ENCODE measurements at places on chromosomes 3 and 15.

DNA sequence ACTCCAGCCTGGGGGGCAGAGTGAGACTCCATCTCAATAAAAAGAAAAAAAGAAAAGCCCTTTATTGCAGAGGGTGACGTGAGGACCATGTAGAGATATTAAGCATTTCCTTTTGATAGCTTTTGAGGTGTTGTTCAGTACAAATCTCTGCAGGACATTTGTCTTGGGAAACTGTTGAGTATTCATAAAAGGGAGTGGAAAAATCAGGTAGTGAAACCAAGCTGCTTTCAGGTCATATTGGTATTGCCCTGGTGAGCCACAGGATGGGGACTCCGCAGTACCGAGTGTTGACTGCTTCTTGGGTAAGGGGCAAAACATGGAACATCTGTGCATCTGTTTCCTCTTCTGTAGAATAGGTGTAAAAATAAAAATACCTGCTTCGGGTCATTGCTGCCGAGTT lies 9.9 kb downstream of the ITPR1 start:
- DNase-seq = no peak

DNA sequence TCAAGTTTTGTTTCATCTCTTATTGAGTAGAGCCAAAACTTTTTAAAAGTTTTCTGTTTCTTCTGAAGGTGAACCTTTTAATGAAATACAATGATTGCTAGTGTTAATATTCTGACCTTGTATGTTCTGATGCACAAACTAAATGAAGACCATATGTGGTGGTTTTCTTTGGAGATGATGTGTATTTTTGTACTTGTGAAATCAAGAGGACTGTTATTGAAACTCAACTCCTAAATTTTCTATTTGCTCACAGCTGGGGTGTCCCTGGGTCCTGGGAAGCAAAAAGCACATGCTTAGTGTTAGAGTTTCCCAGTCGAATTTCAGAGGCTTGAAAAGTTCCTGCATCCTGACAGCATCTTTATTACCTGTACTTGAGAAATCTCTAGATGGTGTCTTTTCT lies 1185.8 kb upstream of the ALCAM start:
- DNase-seq = no peak

GRCh38 chr3:86605166-86605565 lies 385.8 kb downstream of the VGLL3 start:
- no peak for DNase-seq

GRCh38 chr15:52069559-52069958 lies 43.0 kb downstream of the BCL2L10 start:
- DNase-seq = no peak

DNA sequence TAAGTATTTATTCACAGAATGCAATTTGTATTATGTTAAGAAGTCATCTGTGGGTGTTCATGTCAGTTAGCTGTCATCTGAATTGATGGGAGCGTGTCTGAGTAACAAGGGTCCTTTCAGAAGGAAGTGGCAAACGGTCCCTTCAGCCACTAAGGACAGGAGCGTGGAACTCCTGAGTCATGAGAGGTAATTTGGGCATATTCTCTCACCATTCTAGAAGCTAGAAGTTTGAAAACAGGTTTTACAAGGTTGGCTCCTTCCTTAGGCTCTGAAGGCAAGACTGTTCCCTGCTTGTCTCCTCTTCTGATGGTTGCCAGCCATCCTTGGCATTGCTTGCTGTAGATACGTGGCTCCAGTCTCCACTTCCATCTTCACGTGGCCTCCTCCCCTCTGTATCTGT lies 19.7 kb downstream of the ABHD2 start:
- DNase-seq = no peak

DNA sequence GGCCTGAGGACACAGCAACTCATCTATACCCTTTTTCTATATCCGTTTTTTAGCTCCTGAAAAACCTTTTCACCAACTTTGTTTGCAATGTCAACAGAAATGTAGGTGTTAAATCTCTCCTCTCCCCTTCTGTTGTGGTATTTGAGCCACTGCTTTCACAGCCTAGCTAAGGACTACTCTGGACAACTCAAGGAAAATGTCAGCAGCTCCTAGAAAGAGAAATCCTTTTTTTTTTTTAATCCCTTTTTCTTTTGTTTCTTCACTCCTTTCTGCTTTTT lies 176.6 kb downstream of the KLHL25 start:
- no peak for DNase-seq

GRCh38 chr15:27094235-27094634 lies 123.3 kb downstream of the GABRG3 start:
- peak; percentile 49 for DNase-seq

GRCh38 chr15:90674476-90674875 lies 42.7 kb upstream of the BLM start:
- peak; percentile 33 for DNase-seq

- no peak for DNase-seq
Measured at GRCh38 chr3:37968813-37969595, 21.6 kb upstream of the VILL start.

DNA sequence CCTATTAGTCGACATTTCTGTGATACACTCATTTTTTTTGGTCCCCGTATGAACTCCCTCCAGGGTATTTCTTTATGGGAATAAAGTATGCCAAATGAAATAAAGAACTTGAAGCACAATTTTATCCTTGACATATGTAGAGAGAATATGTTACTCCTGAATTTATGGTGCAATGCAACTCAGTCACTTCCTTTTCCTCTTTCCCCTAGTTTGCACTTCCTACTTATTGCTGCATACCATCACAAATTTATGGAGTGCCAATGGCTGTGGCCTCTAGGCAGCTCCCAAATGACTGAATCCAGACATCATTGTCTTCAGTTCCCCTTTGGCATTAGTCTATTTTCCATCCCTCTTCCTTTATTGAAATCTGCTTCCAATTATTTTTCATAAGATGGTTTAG lies 403.5 kb downstream of the FHIT start:
- no peak for DNase-seq

DNA sequence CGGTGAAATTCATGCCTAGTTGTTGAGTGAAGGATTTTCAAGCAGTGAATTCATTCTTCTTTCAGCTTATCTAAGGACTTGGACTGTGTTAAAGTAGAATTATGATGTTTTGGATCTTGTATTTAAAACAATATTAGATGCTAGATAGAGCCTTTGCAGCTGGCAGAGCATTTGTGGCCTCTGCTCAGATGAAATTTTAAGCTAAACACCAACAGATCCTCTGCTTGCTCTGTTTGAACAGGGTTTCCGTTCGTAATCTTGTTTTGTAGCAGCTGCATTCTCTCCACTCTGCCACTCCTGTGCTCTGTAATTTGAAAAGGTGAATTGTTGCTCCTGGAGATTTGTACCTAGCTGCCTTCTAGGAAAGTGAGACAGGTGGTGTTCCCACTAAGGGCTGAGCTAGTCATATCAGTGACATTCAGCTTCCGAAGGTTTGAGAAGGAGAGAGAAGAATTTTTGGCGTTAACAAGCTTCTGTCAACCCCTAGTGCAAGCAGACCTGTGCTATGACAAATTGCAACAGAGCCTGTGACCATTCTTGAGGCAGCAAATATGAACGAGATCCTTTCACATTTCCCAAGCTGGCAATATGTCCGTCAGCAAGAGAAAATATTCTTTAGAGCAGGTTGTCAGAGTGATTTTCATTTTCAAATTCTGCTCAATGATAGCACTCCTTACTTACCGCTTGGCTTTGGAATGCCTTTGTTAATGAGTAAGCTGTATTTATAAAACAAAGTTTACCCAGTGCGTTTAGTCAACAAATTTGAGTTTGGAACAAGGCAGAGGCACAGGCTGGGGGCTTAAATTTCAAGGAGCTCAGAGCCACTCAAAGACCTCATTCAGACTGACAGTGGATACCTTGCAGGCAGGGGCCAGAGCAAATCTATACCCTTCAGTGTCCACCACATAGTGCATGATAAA lies 5.3 kb downstream of the CHST2 start:
- DNase-seq = no peak

- no peak for DNase-seq
Measured at GRCh38 chr3:81349816-81350340, 411.6 kb downstream of the GBE1 start.

Measured in astrocyte (in vitro differentiated cells and primary cell).